ENCODE measurements at places on chromosomes 2 and 18.

DNA sequence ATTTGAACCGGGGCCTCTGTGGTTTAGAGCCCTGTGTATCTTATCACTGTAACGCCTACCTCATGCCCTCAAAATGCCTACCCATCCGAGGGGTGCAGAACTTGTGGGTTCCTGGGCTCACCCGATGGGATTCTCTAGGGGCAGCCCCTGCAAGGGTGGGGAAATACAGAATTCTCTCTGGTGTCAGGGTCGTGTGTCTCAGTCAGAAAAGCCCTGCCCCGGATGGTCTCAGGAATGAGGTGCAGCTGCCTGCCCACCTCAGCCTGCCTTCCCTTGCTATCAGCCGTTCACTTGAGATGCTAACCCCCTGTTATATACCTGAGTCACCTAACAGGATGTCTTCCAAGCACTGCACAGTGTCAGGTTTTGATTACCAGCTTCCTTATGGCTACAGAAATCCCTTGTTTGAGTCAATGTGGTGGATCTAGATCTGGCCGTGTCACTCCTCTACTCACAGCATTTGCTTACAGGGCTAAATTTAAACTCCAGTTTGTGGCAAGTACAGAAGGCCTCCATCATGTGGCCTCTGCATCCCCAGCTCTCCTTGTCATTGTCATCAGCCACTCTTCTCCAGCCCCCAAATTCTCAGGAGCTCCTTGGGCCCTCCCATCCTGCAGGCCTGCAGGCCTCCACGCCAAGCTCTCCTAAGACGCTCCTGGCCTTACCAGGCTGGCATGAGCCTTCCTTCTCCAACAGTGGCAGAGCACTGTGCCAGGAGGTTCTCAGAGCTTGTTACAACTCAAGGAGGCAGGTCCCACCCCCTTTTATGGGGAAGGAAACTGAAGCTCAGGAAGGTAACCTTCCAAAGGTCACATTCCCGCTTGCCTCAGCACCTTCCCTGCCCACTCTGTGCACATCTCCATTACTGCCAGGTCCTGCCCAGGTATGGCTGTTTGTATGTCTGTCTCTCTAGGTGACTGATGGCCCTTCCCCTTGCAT is 14.3 kb upstream of the MAP3K2 start:
- no peak overlapping the region for H3K4me3 ChIP-seq
- DNase-seq, result no peak
- H3K36me3 ChIP-seq, result no peaks in the 10 kb centered on the region
- H3K27me3 ChIP-seq, result no peaks in the 10 kb centered on the region
- H3K4me1 ChIP-seq, result peaks cover 25% of the 10 kb centered on the region
- H3K27ac ChIP-seq, result no peak overlapping the region

DNA sequence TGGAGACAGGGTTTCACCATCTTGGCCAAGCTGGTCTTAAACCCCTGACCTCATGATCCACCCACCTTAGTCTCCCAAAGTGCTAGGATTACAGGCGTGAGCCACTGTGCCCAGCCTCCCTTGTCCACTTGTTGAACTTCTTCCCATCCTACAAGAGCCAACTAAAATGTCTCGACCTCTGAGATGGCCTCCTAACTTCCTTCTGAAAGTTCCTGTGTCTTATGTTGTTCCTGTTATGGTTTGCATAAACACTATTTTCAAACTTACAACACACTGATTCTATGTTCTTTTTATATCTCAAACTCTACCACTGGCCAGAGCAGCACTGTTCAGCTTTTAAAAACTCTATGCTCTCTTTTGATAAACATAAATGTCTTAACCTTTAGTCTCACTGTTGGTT is 63.3 kb upstream of the UGP2 start:
- no peak overlapping the region for H3K27ac ChIP-seq
- peaks cover 6% of the 10 kb centered on the region for H3K27me3 ChIP-seq
- peaks cover 2% of the 10 kb centered on the region for H3K36me3 ChIP-seq
- no peak overlapping the region for H3K4me3 ChIP-seq
- no peak for DNase-seq

DNA sequence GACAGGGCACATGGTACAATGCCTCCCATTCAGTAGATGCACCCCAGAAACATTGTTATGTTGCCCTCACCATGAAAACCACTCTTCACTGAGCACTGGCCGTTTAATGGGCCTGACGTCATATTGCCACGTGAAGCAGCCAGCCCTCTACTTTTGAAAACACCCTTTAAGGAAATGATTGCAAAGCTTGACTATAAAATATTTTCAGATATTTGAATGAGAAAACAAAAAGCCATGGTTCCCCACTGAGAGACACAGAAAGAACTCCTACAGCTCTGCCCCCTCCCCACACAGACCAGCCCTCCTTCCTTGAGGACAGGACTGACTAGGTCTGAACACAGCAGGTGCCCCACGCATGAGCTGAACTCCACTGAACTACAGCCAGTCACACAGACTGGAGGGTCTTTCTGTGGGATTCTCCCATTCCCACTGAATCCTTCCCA is 349.1 kb downstream of the ANAPC1 start:
- no peak overlapping the region for H3K27ac ChIP-seq
- peak overlapping the region; percentile 50 for H3K4me3 ChIP-seq
- H3K27me3 ChIP-seq, result peaks cover 6% of the 10 kb centered on the region
- no peak for DNase-seq
- peaks cover 2% of the 10 kb centered on the region for H3K36me3 ChIP-seq

DNA sequence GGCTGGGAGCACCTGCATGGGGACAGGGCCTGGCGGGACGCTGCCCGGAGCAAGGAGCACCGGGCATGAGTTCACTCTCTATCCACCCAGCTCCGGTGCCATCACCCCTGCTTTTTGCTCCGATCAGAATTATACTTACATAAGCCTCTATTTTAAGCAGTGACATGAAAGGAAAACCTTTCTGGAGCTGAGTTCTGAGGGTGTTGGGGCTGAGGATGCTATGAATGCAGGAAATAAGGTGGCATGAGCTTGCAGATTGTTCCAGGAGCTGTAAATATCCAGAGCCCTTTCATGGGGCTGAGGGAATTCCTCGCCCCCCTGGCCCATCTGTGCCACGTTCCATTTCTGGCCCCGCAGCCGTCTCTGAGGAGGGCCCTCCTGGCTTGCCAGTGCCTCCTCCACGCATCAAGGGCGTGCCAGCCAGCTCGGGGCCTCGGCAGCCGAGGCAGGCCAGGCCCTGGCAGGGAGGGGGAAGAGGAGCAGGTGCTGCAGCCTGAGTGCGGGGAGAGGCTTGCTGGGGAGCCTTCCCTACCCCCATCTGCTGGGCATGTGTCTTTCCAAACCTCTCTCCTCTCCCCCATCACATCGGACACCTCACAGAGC is 91.7 kb upstream of the MCFD2 start:
- H3K36me3 ChIP-seq, result peaks cover 30% of the 10 kb centered on the region
- no peak for DNase-seq
- H3K4me3 ChIP-seq, result no peak overlapping the region
- H3K27me3 ChIP-seq, result no peaks in the 10 kb centered on the region
- peaks cover 2% of the 10 kb centered on the region for H3K4me1 ChIP-seq

- no peak overlapping the region for H3K27ac ChIP-seq
- H3K4me3 ChIP-seq, result peak overlapping the region; percentile 87
- no peaks in the 10 kb centered on the region for H3K27me3 ChIP-seq
- H3K36me3 ChIP-seq, result no peaks in the 10 kb centered on the region
- peak; percentile 64 for DNase-seq
Measured at GRCh38 chr2:42101206-42102023, 53.6 kb downstream of the PKDCC start.

GRCh38 chr18:9871244-9871746 is 14.5 kb upstream of the TXNDC2 start:
- DNase-seq, result no peak
- no peak overlapping the region for H3K4me3 ChIP-seq
- peaks cover 7% of the 10 kb centered on the region for H3K4me1 ChIP-seq
- H3K27me3 ChIP-seq, result peaks cover 8% of the 10 kb centered on the region
- peaks cover 2% of the 10 kb centered on the region for H3K36me3 ChIP-seq
- H3K27ac ChIP-seq, result no peak overlapping the region

- no peaks in the 10 kb centered on the region for H3K4me1 ChIP-seq
- no peak overlapping the region for H3K27ac ChIP-seq
- no peaks in the 10 kb centered on the region for H3K36me3 ChIP-seq
- no peak overlapping the region for H3K4me3 ChIP-seq
Measured at GRCh38 chr2:67232936-67233335, 164.2 kb upstream of the ETAA1 start.

- H3K27ac ChIP-seq, result no peak overlapping the region
- no peaks in the 10 kb centered on the region for H3K4me1 ChIP-seq
- no peak for DNase-seq
- no peaks in the 10 kb centered on the region for H3K36me3 ChIP-seq
Measured at GRCh38 chr2:69143748-69144360, 130.9 kb downstream of the ANTXR1 start.

- H3K27me3 ChIP-seq, result no peaks in the 10 kb centered on the region
- no peak overlapping the region for H3K27ac ChIP-seq
- no peak overlapping the region for H3K4me3 ChIP-seq
- no peak for DNase-seq
- no peaks in the 10 kb centered on the region for H3K4me1 ChIP-seq
Measured at GRCh38 chr2:188495969-188496431, 204.3 kb downstream of the GULP1 start.

DNA sequence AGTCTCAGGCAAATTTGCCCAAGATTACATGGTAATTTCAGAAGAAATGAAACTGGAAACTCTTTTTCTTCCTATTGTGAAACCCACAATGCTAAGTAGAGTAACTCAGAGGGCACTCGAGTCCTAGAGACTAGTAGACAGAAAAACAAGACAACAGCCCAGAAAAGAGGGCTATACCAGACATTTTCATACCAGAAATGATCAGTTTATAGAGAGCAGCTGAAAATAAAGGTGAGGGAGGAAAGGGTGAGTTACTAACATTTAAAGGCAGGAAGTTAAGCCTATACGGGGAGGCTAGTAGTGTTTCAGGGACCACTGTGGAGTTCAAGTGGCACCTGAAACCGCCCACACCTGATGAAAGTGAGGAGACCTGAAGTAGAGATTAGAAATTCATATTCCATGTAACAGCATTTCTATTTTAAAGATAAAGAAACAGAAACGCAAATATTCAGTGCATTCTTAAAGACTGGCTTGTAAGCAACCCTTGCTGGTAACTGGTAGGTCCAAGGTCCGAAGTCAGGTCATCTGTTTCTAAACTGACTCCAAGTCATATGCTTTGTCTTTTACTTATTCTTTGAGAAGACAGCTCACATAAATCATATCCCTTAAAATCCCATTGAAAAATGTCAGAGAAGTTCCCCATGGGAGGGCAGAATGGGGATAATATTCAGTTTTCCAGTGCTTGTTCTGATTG is 145.1 kb upstream of the ITGB6 start:
- no peak for DNase-seq
- H3K27ac ChIP-seq, result peak overlapping the region; percentile 58
- peaks cover 15% of the 10 kb centered on the region for H3K4me1 ChIP-seq
- H3K4me3 ChIP-seq, result no peak overlapping the region

DNA sequence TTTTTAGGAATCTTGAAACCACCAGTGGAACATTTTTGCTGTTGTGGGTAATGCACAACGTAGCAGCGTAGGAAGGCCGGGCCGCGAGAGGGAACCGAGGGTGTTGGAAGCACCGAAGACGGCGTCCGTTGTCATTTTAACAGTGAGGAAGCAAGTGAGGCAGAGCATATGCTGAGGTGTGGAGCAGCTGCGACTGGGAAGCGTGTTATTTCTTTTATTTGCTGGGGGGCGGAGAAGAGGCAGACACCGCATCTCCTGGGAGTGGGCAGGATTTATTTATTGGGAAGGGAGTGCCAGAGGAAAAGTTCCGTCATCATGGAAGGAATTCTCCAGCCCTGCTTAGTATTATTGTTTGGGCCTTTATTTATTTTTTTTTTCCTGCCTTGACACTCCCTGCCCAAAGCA is 232.8 kb downstream of the KLHL29 start:
- no peak overlapping the region for H3K27ac ChIP-seq
- H3K27me3 ChIP-seq, result no peaks in the 10 kb centered on the region
- peaks cover 4% of the 10 kb centered on the region for H3K36me3 ChIP-seq
- H3K4me1 ChIP-seq, result peaks cover 6% of the 10 kb centered on the region
- H3K4me3 ChIP-seq, result no peak overlapping the region

DNA sequence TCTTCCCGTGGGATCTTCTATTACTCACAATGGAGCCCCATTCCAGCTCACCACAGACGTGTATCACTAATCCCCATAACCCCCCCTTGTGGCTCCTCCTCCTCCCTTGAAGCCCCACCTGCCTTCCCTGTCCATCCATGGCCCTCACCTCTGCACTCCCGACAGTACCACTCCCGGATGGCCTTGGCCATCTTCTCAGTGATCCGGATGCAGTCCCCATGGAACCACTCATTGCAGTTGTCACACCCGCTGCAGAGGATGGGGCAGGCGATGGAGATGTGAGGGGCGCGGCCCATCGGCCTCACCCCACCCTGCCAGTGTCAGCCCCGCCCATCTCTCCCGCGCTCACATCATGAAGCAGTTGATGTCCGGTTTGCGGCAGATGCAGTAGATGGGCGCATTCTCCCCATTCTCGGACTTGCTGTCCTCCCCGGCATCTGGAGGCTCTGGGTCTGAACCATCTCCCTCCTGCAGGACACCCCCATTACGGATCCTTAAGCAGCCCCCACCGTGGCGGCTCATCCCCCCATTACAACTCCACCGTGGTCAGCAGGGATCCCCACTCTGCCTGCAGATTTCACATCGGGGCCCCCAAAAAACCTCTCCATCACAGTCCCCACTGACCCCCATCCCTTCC is 983 bp downstream of the CXXC1 start:
- H3K27ac ChIP-seq, result peak overlapping the region; percentile 85
- H3K4me1 ChIP-seq, result peaks cover 22% of the 10 kb centered on the region
- DNase-seq, result no peak
- H3K27me3 ChIP-seq, result no peaks in the 10 kb centered on the region
- peak overlapping the region; percentile 97 for H3K4me3 ChIP-seq
- H3K36me3 ChIP-seq, result peaks cover 41% of the 10 kb centered on the region

DNA sequence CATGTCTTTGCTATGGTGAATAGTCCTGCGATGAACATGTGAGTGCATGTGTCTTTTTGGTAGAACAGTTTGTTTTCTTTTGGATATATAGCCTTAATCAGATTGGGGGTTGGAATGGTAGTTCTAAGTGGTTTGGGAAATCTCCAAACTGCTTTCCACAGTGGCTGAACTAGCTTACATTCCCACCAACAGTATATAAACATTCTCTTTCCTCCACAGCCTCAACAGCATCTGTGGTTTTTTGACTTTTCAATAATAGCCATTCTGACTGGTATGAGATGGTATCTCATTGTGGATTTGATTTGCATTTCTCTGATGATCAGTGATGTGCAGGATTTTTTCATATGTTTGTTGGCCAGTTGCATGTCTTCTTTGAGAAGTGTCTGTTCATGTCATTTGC is 112.2 kb upstream of the SESTD1 start:
- peaks cover 2% of the 10 kb centered on the region for H3K36me3 ChIP-seq
- H3K27me3 ChIP-seq, result peaks cover 7% of the 10 kb centered on the region
- no peak for DNase-seq
- H3K27ac ChIP-seq, result no peak overlapping the region
- H3K4me1 ChIP-seq, result no peaks in the 10 kb centered on the region
- no peak overlapping the region for H3K4me3 ChIP-seq

- peaks cover 4% of the 10 kb centered on the region for H3K4me1 ChIP-seq
- no peak overlapping the region for H3K4me3 ChIP-seq
- no peak overlapping the region for H3K27ac ChIP-seq
- H3K27me3 ChIP-seq, result peaks cover 2% of the 10 kb centered on the region
Measured at GRCh38 chr2:5766561-5766960, 74.4 kb downstream of the SOX11 start.

GRCh38 chr2:107738266-107738665 is 88.4 kb upstream of the RGPD4 start:
- no peaks in the 10 kb centered on the region for H3K4me1 ChIP-seq
- no peaks in the 10 kb centered on the region for H3K36me3 ChIP-seq
- no peak overlapping the region for H3K4me3 ChIP-seq
- H3K27me3 ChIP-seq, result no peaks in the 10 kb centered on the region

Data from memory B cell (primary cell).